ENCODE measurements at places on chromosomes 16 and 17.

DNA sequence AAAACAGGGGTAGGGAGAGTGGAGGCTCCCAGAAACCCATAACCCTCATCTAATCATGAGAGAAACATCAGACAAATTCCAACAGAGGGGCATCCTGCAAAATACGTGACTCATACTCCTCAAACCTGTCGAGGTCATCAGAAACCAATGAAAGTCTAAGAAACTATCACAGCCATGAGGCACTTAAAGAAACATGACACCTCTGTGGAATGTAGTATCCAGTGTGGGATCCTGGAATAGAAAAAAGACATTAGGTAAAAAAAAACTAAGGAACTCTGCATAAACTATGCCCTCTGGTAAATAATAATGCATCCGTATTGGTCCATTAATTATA lies 16.4 kb downstream of the CDH5 start:
- DNase-seq: peak; percentile 65

- no peak for DNase-seq
These were observed 7.2 kb downstream of the RAB11FIP4 start for GRCh38 chr17:31398381-31399311.

DNA sequence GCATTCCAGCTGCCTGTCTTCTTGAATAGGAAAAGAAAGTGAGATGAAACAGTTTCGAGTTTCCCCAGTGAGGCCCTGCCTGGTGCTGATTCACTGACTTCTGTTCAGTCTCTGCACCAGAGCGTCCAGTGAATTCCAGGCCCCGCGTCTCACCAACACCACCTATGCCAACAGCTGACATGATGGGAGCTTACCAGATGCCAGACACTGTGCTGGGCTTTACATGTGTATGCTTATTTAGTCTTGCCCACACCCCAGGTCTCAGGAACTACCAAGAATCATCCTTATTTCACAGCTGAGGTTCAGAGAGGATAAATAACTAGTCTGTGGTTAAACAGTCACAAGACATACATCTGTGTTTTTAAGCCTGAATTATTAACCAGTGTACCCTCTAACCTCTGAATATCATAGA lies 29.1 kb upstream of the IRX6 start:
- no peak for DNase-seq

GRCh38 chr17:61286449-61286848 lies 113.2 kb upstream of the TBX2 start:
- no peak for DNase-seq

- no peak for DNase-seq
These were observed 10.8 kb downstream of the C16orf90 start for GRCh38 chr16:3484318-3485096.

DNA sequence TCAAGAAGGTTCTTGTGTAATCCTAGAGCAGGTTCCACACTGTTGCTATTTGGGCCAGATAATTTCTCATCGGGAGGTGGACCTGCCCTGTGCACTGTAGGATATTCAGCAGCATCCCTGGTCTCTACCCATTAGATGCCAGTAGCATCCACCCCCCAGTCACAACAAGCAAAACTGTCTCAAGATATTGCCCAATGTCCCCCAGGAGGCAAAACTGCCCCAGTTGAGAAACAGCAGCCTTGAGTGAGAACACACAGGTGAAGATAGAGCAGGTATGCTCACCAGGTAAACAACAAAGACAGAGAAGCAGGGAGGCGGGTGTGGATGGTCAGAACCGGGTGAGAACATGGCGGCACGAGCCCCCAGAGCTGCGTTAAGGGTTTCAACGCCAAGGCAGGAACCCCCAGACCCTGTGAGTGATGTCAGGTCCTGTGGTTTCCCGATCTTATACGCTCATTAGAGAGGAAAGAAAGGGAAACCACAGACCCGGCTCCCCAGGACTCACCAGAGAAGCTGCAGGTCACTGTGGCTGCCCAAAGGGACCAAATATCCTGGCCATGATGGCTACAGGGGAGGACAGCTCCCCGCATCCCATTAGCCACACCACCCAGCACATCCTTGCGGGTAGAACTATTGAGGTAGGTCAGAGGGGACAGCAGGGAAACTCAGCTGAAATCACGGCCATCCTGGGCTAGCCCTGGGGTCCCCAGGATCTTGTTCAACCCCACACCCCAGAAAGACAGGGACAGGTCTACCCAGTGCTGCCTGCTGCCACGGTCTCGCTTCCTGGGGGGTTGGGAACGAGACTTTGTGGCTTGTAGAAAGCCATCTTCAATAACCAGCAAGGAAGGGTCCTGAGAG lies 21.2 kb downstream of the CDC42EP4 start:
- no peak for DNase-seq

DNA sequence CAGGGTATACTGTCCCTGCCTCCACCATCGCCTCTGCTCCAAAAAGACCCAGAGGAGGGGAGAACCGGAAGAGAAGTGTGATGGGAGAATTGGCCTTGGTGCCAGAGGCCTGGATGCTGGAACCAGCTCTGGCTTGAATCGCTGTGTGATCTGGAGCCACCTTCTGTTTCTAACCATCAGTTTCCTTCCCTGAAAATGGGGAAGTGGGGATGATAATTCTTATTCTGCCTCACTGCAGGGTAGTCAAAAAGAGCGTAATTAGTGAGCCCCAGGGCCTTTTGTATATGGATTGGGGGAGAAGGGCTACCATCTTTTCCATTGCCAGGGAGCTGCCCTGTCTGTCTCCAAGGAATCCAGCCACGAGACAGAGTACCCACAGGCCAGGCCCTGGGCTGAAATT lies 52.2 kb downstream of the CCT6B start:
- DNase-seq: no peak
